ENCODE measurements at places on chromosomes 5 and 9. TPM values are rescaled to one million over a fixed set of nuclear protein-coding genes. Genes with fewer than 3 reads are reported as not detected.

GRCh38 chr5:167708449-167708848 is 583.0 kb upstream of the WWC1 start:
- DNase-seq, result no peak

The PRRT1B gene
- 7.9 TPM for total RNA-seq

DNA sequence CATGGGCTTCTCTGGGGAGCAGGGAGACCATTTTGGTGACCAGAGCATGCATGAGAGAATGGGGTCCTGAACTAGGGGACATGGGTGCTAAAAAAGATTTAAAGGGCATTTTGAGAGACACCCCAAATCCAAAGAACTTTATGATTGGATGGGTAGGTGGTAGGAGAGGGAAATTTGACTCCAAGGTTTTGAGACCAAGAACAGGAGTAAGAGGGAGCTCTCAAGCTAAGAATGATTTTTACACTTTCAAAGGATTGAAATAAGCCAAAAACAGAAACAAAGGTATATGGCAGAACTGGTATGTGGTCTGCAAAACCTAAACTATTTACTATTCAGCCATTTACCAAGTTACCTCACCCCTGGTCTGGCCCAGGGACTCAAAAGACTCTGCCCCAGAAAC is 318.2 kb upstream of the CLINT1 start:
- DNase-seq, result no peak

The CCDC152 gene
- 1.3 TPM for total RNA-seq

GRCh38 chr9:126346031-126346430 is 19.4 kb downstream of the MVB12B start:
- DNase-seq, result no peak
